ENCODE measurements at places on chromosomes 4 and X.

DNA sequence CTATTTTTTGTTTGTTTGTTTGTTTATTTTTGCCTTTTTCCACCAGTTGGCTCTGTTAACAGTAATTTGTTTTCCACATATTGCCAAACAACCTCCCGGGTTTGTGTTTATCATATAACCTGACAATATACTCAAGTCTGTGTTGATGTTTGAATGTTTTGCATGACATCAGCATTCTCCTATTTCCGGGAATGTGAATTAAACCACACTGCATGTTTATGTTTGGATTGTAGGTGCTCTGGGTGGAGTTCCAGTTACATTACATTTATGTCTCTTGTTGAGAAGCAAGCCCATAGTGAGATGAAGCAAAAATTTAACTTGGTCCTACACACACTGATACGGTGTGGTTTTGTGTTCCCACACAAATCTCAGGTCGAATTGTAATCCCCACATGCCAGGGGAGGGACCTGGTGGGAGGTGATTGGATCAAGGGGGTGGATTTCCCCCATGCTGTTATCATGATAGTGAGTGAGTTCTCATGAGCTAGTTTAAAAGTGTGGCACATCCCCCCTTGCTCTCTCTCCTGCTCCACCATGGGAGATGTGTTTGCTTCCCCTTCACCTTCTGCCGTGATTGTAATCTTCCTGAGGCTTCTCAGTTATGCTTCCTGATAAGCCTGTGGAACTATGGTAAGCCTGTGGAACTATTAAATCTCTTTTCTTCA, 54.4 kb upstream of the CLNK start:
- no peak for DNase-seq

DNA sequence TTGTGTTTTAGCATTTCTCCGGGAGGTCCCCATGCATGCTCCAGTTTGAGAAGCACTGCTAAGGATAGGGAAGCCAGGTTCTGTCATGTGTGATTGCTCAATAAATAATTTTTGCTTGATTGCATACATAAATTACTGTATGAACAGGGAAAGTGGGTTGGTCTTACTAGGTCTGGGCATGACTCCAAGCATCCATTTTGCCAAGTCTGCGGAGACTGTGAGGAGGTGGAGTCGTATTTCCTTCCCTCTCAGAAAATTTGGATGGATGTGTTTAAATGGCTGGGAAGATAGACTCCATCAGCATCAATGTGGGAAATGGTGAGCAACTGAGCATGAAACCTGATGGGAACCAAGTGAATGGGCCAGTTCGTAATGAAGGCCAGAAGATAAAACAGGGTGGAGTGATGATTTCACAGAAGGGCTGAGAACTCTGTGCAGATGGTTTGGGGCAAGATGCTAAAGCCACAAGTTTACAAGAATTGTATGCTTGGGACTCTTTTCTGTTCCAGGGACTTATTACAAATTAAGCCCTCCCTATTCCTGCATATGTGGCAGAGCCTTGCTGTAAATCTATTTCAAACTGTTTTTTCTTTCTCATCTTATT, 84.1 kb downstream of the NHS start:
- DNase-seq = peak; percentile 26

DNA sequence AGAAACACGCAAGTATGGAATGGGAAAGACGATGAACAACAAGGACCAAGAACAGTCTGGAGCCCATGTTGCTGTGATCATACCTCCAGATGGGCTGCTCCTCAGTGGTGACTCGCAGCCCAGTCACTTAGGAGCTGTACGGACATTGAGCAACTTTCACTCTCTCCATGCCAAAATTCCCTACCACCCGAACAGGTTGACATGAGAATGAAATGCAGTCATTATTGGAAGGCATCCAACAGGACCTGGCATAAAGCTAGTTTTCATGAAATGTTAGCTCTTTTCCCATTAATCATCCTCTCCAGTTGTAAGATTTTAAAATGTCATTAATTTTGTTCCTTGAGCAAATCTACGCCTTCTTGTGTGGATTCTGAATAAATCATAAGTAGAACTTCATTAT, 82.7 kb upstream of the GPM6B start:
- DNase-seq = peak; percentile 70

- no peak for DNase-seq
Observed at GRCh38 chr4:187235456-187236170, 512.0 kb upstream of the FAT1 start.

- no peak for DNase-seq
Observed at GRCh38 chr4:8861576-8862295, 9.9 kb downstream of the HMX1 start.

DNA sequence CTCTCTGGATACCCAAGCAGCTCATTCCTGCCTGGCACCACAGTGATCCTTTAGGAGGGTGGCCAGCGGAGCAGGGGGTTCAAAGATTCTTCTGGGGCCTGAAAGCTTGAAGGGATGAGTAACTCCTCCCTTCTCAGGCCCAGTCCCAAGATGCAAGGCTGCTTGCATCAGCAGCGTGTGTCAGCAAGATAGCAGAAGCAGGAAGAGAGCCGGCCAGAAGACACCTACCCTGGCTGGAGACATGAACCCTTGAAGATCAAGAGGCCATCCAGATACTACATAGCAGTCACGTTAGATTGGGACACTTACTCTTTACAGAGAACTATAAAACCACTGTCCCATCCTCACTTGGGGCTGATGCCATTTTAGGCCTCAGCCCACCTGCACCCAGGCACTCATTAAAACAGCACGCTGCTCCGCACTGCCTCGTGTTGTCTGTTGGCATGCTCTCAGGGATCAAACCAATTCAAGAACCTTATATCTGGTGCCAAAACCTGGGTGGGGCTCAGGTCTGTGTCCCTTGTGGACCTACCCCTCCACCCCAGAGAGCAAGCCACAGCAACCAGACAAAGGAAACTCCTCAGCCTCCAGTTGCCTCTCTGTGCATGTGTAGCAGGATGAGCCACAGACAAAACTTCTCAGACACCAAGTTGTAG, 6.5 kb downstream of the UGT2B17 start:
- no peak for DNase-seq

- no peak for DNase-seq
Observed at GRCh38 chr4:103664436-103665075, 55.2 kb downstream of the TACR3 start.

All from NCI-H226 (cell line).